ENCODE measurements at places on chromosomes 6 and 20.
A peak's percentile ranks its signal among the peaks of the same experiment; 100 is the strongest.

DNA sequence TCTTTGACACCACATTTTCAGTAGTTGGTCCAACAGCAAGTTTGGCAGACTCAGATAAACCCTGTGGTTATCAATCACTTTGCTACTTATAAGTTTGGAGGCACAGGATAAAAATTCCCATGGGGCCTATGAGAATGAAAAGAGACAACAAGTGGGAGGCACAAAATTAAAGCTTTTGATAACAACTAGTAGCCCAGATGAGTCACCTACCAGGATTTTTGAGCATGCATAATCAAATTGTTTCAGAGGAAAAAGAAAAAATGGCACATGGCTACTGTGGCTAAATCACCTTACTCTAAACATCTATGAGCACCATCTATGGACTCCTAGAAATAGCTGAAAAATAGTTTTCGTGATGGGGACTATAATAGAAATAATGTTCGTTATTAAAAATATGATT is 40.8 kb upstream of the BMP5 start:
- DNase-seq = no peak

DNA sequence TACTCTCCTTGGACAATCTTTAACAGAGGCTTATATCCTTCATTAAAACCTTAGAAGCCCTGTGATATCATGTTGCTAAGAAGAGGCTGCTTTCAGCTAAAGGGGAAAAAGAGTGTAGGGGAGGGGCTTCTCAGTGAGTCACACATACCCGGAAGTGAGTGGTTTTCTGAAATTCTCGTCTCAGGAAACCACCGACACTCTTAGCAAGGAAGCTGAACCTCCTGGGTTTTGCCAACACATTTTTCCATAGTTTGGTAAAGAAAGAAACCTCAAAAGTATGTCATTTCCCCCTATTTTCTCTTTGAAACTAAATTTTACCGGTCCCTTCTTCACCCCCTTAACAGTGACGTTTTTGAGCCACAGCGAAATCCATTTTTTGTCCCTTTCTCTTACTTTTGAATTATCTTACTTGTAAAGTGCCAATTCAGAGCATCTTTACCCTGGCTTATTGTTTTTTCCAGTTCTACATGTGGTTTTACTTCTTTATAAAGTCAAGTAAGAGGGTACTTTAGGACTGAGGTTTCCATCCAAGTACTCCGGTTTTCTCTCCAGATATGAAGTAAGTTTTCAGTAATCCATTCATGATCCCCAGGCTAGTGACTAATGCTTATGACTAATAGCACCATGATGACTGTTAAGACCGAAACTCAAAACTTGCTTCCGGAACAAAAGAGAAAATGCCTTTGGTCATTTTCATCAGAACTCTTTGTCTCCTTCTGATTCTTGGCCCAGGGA is 219.3 kb downstream of the ARHGAP18 start:
- DNase-seq = peak; percentile 92

DNA sequence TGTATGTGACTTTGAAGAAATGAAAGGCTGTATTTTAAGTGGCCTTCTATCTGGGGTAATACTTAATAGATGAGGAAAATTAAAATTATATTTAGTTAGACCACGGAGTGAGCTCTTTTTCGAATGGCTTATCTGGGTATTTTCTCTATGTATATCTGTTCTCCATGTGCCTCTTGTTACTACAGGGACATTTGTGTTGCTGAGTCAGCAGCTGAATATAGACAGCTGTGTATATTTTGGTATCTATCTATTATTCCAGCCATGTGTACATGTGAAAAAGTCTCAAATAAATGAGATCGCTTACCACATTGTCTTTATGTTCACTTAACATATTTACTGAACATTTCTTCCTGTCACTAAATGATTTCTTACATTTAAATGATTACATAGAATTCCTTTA is 57.2 kb downstream of the TMEM200A start:
- DNase-seq = no peak

GRCh38 chr6:36724514-36725390 is 27.1 kb downstream of the RAB44 start:
- peak; percentile 46 for DNase-seq

GRCh38 chr20:11459090-11459890 is 458.4 kb upstream of the BTBD3 start:
- DNase-seq = no peak

DNA sequence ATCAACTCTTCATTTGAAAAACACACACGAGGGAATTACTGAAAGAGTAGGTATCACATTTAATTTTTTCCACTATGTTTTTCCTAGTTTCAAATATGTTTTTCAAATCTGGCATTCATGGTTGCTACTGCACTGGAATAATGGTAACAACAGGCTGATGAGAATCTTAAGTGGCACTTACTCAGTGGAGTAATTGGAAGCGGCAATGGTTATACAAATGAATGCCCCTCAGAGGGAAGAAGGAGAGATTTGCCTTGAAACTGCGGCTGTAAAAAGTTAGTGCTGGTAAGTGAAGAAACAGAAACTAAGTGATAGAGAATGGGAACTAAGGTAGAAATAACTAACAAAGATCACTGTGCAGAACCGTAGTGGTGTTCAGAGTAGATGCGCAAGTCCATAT is 41.0 kb upstream of the PDE7B start:
- no peak for DNase-seq

GRCh38 chr6:25175681-25176080 is 103.5 kb upstream of the CARMIL1 start:
- no peak for DNase-seq

- DNase-seq = no peak
Observed at GRCh38 chr20:52340036-52340634, 148.6 kb upstream of the ZFP64 start.

DNA sequence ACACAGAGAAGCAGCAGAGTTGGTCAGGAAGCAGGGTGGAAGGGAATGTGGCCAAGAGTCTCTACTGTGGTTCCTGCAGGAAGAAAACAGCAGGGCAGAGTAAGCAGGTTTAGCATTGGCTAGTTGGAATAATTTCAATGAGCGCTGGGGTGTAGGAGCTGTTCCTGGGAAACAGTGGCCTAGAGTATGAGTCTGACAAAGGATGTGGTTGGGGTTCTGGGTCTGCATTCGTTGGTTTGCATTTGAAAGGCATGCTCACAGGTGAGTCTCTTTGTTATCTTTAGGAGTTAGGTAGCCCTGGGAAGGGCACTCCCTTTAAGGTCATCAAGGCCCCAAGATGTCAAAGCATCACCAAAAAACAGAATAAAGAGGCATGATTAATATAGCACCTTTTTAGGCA is 911.6 kb upstream of the SLC35B3 start:
- DNase-seq = no peak

DNA sequence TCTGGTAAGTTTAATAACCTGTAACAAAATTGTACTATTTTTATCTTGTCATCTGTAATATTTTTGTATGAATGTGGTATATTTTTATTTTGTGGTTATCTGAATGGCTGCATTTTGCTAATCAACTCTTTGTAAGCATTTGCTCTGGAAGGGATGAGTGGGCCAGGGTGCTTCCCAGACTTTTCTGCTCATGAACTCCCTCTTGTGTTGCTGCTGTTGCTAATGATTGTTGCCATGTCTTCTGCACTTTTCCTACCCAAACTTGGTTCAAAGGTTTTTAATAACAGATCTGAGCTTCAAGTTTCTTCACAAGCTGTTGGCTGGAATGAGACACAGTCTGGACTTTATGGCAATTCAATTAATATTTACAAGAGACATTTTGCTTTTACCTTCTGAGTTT is 1005.7 kb downstream of the HACE1 start:
- no peak for DNase-seq

DNA sequence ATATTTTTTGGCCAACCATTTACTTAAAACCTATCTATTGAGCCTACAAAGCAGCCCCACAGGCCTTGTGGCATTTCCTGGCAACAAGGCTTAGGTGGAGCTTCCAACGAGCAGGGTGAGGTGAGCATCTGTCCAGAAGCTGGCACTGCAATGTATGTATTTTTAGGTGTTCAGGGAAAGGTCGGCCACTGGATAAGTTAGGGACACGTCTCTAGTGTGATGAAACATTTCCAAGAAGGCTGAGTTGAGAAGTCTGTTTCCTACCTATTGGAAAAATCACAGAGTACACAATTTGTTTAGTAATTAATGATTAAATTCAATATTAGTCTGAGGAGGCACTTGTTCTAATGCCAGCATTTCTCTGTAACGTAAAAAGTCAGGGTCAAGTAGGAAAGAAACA is 17.8 kb upstream of the RCAN2 start:
- no peak for DNase-seq

All from MM.1S (cell line).